ENCODE measurements at places on chromosomes 2 and 18.
A peak's percentile ranks its signal among the peaks of the same experiment; 100 is the strongest.

- DNase-seq, result no peak
Measured at GRCh38 chr2:174553811-174554493, 43.7 kb downstream of the WIPF1 start.

- DNase-seq, result no peak
Measured at GRCh38 chr2:197782126-197782525, 3.0 kb downstream of the BOLL start.

GRCh38 chr2:121076885-121077549 is 208.0 kb downstream of the TFCP2L1 start:
- DNase-seq, result peak; percentile 49

DNA sequence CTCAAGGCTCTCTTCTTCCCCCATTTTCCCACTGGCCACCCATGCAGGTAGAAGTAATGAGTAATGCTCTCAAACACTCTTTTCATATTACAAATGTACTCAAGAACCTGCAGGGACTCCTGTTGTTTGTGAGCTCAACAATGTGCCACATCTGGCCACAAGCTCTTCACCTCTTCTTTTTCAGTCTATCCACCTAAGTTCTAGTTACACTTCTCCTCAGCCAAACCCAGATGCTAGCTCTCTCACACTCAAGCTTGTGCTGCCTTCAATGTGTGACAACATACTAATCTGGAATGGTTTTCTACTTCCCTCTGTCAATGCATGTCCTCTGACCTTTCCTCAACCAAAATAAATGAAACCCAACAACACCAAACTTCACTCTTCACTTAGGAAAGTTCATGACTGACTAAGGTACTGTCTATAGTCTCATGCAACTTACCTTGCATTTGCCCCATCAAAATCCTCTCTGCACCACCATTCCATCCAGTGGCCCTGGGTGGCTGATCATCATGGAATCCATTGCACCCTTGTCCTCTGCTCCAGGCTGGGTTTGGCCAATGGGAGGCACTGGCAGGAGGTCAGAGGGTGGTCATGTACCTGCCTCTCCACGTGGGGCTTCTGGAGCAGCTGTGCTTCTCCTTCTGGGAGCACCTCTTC is 5.3 kb upstream of the IL18R1 start:
- DNase-seq, result no peak

DNA sequence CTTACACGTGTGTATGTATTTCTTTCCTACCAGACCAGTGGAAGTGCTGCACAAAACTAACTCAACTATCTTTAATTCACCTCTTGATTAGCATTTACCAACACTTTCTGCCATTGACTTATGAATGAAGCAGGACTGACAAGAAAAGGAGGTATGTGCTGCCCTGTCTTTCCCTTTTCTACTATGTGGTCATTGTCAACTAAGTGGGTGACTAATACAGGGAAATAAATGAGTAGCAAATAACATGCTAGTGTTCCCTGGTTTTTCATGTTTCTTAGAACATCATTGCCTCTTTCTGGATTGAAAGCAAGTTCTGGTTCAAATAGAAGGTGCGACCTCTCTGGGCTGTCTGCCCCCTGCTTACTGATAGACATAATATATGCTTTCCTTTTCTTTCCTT is 58.0 kb downstream of the LINC00305 start:
- no peak for DNase-seq

GRCh38 chr2:29485117-29485516 is 369.9 kb downstream of the CLIP4 start:
- no peak for DNase-seq

- DNase-seq, result no peak
Measured at GRCh38 chr2:167484875-167485274, 596.6 kb downstream of the XIRP2 start.

DNA sequence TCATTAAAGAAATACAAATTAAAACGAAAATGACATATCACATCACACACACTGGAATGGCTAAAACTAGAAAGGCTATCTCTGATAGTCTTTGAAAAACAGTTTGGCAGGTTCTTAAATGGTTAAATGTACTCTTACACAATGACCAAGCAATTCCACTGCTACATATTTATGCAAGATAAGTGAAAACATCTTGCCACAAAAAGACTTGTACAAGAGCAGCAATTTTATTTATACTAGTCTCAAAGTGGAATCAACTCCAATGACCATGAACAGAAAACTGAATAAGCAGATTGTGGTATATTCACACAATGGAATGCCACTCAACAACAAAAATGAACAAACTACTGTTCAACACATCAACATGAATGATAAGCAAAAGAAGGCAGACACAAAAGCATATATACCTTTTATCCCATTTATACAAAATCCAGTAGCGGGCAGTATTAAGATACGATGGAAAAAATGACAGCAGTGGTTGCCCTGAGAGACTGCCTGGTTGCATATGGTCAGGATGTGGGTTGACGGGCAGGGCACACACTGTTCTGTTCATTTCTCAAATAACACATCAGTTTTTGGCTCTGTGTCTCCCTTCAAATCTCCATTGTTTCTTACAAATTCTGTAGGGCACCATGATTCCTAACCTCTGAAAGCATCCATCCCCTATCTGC is 25.4 kb downstream of the SP100 start:
- DNase-seq, result peak; percentile 80

- DNase-seq, result peak; percentile 61
Measured at GRCh38 chr18:49161627-49162026, 210.9 kb upstream of the SMAD7 start.

DNA sequence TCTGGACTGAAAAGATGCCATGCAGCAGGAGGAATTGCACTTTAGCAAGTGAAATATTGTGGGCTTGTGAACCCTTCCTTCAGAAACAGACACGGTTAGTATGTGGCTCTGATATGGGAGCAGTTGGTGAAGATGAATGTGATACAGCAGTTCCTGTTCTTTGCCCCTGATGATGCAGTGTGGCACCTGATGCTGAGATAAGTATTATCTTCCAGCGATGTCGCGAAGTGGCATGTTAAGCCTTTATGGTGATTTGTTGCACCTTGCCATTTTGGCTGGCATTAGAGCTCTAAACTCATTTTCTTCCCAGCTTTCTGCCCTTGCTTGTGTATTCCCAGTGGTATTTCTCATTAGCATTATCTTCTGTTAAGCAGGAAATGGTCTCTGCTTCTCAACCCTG is 441.6 kb upstream of the RAB12 start:
- no peak for DNase-seq

DNA sequence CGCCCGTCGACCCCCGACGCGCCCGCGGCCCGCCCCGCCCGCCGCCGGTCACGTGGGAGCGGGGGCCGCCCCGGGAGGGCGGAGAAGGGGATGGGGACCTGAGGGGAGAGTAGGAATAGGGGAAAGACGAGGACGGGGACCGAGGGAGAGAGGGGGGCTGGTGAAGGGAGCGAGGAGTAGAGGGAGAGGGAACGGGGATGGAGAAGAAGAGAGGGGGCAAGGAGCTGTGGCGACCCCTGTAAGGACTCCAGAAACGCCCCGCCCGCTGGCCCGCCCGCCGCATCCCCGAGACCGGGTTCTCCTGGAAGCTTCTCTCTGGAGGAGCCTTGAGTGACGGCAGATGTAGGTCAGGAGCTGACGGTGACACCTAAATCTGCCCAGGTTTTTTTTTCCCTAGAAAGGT is 615 bp downstream of the ADNP2 start:
- peak; percentile 25 for DNase-seq

DNA sequence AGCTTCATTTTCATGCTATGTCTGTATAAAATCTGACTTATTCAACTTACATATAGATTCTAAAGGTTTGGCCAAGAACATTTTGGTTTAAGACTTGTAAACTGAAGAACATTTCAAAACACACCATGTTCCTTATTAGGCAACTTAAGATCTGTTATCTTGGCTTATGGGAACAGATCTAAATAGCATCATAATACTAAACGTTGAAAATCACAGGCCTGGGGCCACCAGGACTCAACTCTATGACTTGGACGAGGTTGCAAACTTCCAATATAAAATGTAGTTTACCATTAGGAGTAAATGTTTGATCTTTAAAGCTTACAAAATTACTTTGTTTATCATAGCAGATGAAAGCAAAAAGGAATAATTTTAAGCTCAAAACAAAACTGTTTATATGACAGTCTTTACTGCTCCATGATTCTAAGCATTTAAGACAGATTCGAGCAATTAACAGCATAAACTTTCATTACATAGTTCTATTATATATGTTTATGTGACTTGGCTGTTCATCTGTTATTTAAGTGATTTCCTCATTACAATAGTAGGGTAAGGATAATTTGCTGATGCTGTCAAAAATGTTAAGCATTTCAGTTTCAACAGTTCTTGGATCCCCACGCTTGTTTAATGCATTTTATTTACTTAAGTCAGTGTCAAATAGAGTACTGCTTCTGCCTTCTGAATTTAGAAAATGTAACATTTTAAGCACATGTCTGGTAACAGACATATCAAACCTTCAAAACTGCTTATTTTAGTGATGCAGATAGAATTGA is 8.3 kb downstream of the TCF4 start:
- DNase-seq, result no peak

DNA sequence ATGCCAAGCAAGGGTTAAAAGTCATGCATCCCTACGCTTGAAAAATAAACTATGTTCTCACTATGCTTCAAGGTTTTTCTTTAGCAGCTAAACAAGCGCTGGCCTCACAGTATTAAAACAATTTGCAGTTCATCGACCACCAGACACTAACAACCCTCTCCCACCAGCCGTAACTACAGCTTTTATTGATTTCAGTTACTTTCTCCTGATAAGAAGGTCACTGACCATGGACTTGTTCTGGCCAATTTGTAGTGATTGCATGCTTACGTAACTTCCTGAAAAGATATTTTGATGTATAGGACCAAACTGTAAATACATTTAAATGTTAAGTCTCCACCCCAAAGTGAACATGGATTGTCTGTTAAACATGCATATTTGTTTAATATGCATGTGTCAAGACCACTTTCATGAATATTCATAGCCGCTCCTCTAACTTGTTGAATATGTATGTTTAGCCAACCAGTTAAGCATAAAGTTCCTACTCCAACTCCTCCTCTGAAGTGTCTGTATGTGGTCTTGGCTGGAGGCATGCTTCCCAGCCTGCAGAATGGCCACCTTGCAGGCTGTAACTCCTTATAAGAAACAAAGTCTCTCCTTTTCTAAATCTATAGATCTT is 1.7 kb upstream of the THOC1 start:
- no peak for DNase-seq

DNA sequence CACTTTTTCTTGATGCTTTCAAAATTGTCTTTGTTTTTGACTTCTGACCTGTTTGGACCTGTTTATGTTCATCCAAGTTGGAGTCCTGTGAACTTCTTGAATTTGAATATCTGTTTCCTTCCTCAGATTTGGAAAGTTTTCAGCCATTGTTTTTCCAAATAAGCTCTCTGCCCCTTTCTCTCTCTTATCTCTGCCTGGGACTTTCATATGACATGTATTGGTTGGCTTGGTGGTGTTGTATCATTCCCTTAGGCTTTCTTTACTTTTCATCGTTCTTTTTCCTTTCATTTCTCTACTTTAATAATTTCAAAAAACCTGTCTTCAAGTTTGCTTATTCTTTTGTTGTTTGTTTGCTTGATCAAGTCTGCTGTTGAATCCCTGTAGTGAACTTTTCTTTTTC is 60.1 kb upstream of the LDLRAD4 start:
- no peak for DNase-seq

DNA sequence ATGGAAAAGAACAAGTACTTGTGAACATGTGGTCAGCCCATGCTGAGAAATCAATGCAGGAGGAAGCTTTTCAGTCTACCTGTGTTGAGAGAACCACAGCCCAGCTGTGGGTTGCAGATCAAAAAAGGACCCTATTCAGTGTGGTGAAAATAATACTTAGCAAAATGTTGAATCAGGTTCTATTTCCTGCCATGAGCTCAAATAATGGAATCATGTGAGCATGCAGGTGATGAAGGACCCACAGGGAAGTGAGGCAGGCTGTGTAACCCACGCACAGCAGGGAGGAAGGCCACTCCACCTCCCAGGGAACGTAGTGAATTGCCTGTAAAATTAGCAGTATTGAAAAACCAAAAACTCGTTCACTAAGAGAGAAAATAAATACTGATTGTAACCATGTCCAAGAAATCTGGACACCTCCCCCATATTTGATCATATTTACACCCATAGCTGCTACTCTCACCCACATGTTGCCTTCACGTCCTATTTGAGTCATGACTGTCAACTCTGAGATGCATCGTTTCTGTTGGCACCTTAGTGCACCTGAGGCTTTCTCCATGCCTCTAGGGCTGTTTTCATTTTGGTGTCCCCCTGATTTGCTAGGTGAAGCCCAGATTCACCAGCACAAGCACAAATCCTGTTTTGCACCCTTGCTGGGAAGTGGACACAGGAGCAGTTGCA is 20.5 kb upstream of the BCL2L11 start:
- DNase-seq, result no peak

DNA sequence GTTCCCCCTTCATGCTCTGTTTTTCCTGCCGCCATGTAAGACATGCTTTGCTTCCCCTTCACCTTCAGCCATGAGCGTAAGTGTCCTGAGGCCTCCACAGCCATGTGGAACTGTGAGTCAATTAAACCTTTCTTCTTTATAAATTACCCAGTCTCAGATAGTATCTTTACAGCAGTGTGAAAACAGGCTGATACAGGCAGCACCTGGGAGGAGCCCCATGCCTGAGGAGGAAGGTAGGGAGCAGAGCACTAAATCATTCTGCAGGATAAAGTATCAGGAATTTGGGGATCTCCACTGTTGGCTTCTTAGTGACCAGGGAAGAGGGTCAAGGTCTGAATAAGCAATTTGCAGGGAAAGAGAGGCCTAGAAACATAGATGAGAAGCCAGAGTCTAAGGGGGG is 78.0 kb downstream of the KCNF1 start:
- no peak for DNase-seq

DNA sequence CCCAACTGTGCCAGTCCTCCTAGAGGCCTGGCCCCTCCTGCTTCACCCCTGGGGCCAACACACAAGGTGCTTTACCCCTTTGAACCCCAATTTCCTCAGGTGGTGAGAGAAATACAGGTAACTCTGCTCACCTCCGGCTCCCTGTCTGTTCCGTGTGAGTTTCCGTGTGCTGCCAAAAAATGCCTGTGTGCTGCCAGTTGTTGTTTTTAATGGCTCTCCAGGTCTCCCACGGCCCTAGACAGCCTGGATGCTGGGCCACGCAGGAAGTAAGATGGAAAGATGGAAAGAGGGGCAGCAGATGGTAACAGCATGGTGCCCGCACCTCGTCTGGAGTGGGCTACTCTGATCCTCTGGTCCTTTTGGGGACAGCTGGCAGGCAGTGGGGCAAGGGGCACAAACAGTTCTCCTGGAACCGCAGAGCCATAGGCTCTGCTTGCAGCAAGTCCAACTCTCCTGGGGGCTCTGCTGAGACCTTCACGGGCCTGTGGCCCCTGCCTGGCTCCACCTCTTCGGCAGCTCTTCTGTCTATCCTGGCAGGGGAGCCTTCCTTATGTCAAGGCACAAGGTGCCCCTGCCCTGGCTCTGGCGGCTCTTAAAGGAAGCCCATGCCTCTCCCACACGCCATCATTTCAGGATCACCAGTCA is 4.3 kb upstream of the ARHGEF4 start:
- no peak for DNase-seq

GRCh38 chr2:28637066-28638047 is 114.3 kb upstream of the PPP1CB start:
- no peak for DNase-seq

- peak; percentile 16 for DNase-seq
Measured at GRCh38 chr2:197889041-197889440, 84.6 kb downstream of the PLCL1 start.

GRCh38 chr18:59941331-59941730 is 41.5 kb downstream of the PMAIP1 start:
- DNase-seq, result no peak

Measured in CD4-positive, CD25-positive, alpha-beta regulatory T cell (primary cell).